Chondrocyte (in vitro differentiated cells): ENCODE measurements at places on chromosomes 6 and 20.

GRCh38 chr20:54063992-54064676 is 6.3 kb downstream of the BCAS1 start:
- DNase-seq, result no peak

GRCh38 chr20:42309050-42309449 is 690.9 kb upstream of the CHD6 start:
- no peak for DNase-seq

GRCh38 chr6:156797901-156798735 is 20.9 kb downstream of the ARID1B start:
- DNase-seq, result no peak

- no peak for DNase-seq
These were observed 246.8 kb upstream of the SGK1 start for GRCh38 chr6:134564705-134565104.

DNA sequence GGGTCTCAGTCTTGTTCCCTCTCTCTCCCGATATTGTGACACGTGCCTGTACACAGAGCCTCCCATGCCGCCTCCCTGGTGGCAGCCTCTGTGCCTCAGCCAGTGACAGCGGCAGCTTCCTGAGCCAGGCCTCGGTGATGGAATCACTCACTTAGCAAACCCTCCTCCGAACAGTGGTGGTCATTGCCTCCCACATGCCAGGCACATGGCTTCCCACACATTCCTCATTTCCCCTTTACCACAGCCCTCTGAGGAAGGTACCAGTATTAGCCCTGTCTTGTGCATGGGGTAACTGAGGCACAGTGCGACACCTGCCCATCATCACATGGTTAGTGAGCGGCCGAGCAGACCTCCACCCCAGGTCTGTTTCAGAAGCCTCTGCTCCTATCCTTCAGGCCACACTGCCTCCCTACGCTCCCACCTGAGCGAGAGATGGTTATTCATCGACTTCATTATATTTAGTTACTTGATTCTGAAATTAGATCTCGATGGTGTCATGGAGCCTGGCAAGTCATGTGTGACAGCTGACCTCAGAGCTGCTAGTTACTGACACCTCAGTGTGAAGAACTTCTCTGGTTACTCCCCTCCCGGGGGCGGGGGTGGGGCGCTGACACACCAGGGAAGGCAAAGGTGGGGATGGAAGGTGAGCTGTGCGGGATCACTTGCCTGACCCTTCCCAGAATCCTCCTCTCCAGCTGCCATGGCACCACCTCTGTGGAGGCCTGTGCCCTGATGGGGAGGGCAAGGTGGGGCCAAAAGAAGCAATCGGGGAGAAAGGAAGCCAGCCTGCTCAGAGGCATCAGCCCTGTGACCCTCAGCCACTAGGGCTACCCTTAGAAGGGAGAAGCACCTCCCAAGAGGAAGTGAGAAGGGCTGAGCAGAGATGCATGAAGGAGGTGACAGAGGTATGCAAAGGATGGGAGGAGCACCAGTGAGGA is 17.9 kb downstream of the MDGA1 start:
- no peak for DNase-seq

- DNase-seq, result no peak
These were observed 126.1 kb downstream of the PLCB4 start for GRCh38 chr20:9195031-9195430.

GRCh38 chr20:50876816-50877215 is 54.4 kb downstream of the ADNP start:
- DNase-seq, result peak; percentile 68

DNA sequence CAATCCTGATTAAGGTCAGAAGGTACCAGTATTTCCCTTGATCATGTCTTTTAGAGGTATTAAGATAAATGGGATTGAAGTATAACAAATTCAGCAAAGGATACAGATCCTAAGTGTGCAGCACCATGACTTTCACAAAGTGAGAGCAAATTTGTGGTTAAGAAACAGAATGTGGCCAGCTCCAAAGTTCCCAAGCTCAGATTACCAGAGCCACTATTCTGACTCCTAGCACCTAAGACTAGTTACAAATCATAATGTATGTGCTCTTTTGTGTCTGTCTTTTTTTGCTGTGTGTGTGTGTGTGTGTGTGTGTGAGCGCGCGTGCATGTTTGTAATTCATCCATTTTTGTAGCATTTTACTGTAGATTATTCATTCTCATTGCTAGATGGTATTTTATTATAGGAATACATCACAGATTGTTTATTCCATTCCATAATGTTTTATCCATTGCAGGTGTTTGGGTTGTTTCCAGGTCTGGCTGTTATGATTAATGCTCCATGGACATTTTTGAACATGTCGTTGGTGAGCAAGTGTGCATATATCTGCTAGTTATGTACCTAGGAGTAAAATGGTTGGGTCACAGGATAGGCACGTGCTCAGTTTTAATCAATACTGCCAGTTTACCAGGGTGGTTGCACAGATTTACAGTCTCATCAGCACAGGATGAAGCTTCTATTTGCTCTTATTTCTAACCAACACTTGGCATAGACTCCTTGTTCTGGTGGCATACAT is 314.0 kb upstream of the JAG1 start:
- DNase-seq, result no peak

DNA sequence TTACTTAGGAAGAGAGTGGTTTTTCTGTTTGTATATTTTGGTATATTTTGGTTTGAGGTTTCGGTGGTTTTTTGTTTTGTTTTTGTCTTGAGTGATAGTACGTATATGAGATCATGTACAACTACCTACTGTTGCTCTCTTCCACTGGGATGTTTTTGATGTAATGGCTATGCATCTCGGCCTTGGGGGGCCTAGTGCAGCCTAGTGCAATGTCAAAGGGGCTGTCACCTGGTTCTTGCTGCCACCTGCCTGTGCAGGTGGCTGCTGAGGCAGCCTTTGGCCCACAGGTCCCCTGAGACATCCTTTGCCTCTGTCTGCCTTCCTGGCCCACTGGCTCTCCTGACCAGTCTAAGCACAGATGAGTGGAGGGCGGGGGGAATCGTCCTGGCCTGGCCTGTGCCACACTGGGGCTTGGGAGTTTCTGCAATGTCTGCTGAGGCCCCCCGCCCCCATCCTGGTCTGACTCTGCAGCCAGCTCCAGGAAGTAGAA is 546.6 kb downstream of the CD83 start:
- DNase-seq, result no peak

GRCh38 chr6:129110690-129111343 is 227.9 kb downstream of the LAMA2 start:
- no peak for DNase-seq

GRCh38 chr20:63553251-63553932 is 567 bp upstream of the FNDC11 start:
- DNase-seq, result no peak

DNA sequence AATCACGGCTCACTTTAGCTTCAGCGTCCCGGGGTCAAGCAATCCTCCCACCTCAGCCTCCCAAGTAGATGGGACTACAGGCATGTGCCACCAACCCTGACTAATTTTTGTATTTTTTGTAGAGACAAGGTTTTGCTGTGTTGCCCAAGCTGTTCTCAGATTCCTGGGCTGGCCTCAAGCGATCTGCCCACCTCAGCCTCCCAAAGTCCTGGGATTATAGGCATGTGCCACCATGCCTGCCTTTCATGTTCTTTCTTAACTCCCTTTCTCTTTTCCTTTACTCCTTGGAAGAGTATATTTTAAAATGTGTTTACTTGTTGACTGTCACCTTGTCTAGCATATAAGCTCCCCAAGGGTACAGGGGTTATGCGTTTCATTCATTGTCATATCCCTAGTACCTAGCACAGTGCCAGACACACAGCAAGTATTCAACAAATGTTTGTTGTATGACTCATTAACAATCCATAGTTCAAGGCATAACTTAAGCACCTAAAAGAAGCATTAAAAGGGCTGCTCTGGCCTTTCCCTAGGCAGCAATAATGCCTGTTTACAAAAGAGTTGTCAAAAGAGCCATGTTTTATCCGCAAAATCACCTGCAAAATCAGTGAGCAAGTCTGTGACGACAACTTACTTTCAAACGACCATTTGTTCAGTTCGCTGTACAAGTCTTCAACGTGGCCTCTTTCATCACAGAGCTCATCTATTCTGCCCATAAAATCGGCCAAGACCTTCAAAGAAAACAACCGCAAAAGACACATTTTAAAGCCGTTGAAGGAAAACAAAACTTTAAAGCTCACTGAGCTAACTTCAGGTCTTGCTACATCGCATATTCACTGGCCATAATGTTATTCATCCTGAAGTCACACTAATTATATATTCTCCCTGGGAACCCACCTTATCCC is 4.6 kb downstream of the CYP24A1 start:
- no peak for DNase-seq

DNA sequence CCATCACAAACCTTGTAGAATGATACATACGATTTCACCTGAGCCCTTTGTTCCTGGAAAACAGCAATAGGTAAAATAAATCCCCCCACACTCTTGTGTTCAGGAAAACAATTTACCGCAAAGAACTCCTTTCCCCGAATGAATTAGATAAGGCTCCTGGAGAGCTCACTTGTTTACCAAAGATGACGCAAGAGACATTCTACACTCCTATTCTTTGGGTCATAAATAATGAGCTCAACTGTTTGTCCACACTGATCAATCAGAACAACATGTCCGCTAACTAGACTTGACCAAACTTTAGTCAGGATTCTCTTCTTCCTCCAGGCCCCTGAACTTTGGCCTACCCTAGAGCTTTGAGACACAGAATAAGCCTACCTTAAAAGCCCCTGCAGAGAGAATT is 271.9 kb upstream of the OPRM1 start:
- no peak for DNase-seq

- DNase-seq, result no peak
These were observed 929.6 kb downstream of the C6orf118 start for GRCh38 chr6:164379795-164380194.

- no peak for DNase-seq
These were observed 38.3 kb upstream of the ATXN1 start for GRCh38 chr6:16799279-16800193.

DNA sequence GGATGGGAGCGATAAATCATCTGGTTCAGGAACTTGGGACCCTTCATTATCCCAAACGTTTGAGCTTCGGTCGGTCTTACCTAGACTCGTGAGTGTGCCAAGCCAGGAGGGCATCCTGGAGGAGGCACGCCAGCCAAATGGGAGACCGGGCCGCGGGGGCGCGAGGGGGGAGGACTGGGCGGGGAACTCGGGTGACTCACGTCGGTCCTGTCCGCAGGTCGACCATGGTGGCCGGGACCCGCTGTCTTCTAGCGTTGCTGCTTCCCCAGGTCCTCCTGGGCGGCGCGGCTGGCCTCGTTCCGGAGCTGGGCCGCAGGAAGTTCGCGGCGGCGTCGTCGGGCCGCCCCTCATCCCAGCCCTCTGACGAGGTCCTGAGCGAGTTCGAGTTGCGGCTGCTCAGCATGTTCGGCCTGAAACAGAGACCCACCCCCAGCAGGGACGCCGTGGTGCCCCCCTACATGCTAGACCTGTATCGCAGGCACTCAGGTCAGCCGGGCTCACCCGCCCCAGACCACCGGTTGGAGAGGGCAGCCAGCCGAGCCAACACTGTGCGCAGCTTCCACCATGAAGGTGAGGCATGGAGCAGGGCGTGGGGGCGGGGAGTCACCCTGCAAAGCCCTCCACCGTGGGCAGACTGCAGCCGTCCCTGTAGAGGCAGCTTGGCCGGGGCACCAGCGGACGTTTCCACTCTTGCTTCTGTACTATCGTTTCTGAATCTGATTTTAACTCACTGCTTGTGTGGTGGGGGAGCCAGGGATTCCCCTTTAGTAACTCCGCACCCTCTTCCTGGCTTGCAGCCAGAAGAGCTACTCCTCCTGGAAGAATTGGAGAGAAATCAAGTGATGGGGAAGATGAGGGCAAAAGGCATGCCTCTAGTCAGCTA is 2.7 kb downstream of the BMP2 start:
- DNase-seq, result peak; percentile 91

DNA sequence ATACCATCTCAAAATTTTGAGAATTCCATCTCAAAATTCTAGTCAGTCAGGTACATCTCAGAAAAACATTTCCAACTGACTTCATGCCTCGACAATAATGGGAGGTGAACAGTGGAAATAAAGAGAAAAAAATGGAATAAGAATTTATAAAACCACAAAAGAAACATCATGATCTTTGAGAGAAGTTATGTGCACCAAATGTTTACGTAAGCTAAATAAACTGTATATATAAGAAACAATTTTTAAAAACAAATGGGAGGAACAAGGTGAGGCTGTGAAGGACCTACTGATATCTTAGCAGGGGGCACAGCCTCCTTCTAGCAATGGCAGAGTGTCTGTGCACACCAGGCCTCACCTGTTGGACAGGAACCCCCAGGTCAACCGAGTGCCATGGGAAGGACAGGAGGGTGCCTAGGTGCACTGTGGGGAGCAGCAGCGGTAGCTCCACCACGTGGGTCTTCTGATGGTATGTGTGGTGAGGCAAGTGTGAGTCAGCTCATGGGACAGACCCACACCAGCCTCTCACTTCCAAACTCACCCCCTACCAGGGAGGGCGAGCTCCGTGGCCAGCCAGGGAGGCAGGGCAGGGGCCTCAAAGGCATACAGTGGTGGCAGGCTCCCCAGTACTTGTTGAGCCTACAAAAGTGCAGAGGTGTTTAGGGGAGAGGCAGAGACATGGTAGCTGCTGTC is 23.2 kb downstream of the DIDO1 start:
- no peak for DNase-seq

DNA sequence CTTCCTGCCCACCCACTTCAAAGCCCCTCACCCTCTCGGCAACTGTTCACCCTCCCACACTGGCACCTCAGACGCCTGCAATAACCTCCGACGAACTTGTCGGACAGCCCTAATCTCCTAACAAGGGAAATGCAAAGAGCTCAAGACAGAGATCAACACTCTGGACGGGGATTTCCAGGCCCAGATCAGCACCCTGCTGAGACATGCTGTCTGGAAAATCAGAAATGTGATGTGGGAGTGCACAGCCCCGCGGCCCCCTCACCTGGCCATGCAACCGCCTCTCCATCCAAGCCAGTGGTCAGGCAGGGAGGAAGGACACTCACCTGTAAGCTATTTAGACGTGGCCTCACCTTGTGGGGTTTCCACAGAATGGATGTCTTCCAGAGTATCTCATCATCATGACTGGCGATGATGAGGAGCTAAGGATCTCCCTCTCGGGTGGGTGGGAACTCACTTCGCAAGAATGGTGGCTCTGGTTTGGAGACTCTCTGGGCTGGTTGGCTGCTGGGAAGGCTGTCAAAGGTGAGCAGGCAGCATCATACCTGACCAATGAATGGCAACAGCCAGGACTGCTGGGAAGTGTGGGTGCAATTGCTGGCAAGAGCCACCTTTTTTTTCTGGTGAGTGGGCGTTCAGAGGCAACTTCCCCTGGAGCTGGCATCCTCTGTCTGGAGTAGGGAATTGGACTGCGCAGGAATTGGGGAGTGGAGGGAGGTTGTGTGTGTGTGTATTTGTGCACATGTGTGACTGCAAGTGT is 28.1 kb upstream of the ADTRP start:
- DNase-seq, result no peak

- DNase-seq, result no peak
These were observed 116.5 kb upstream of the EEF1E1 start for GRCh38 chr6:8218861-8219260.

- no peak for DNase-seq
These were observed 58.6 kb downstream of the FOXA2 start for GRCh38 chr20:22525821-22526220.

DNA sequence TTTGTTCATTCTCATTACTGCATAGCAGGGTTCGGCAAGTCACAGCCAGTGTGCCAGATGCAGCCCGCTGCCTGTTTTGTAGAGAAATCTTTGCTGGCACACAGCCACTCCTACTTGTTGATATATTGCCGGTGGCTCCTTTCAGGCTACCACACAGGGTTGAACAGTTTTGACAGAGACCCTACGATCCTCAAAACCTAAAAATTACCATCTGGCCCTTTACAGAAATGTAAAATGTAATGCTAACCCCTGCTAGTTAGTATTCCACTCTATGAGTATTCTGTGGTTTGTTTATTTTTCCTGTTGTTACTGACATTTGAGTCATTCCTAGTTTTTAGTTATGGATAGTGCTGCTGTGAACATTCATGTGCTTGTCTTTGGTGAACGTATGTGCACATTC is 11.5 kb downstream of the DHX35 start:
- no peak for DNase-seq
